ENCODE measurements at places on chromosomes 11 and 22.
A peak's percentile ranks its signal among the peaks of the same experiment; 100 is the strongest.

DNA sequence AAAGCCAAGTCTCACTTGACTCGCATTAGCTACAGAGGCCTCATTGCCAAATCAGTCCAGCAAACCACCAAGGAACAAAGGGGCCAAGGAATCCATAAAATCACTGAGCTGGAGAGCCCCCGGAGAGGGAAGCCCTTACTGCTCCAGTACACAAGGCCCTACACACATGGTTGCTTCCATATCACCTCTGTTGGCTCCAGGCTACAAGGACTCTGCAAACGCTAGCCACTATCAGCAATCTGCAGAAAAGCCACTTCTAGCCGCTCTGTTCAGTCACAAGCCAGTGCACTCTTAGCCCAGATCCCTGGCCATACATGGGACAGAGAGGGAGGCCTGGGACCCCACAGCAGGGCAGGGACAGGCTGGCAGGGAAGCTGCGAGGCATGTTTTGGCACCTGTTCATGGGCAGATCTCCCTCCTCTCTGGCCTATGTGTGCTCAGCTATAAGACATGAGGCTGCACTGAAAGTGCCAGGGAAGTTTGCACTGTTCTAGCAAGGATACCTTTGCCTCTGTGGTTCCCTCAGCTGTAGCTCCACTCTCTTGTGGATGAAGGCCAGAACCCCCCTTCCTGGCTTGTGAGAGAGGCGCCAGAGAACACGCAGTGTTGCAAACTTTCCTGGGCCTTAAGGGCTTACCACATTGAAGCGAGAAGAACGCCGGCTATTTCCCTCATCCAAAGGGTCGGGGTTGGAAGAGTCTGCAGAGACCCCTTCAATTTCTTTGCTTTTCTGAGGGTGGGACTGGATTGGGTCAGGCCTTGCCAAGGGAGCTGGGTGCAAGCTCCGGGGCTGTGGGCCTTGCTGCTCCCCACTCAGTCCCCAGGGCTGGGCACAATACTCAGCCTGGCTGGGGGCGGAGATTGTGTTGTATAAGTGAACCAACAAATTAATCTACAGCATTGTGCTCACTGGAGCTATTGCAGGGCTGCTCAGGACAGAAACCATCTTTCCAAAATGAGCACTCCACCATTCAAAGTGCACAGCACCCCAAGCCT, 108.7 kb upstream of the PITPNB start:
- DNase-seq, result no peak

DNA sequence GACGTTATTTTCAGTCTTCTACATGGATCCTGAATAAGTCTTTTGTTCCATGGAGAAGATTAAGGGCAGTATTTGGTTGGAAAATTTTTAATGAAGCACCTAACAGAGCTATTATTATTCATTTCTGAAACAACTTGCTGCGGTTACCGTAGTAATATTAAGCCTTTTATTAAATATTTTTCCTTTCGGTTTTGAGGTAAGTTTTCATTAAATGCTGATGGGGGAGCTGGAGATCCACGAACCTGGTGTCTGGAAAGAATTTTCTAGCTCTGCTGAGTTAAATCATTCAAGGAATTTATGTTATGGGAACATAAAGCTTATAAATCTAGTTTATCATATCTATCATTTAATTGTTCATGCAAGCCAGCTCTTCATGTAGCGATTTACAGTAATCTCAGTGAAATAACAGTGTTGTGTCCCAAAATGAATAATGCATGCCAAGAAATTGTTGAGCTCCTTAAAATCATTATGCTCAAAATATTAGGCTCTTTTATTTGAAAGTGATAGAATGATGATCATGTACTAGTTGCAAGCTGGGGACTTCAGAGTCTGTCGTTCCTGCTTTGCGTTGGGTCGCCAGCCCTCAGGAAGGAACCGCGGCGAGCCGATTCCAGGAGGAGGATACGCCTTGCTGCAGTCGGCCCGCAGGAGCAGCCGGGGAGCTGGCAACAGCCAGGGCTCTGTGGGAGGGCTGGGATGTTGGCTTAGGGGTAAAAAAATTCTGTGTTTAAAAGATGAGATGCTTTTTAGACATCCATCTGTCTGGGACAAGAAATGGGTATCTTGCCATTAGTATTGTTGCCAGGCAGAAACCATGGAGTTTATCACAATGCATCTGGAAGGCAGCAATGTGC, 83.1 kb downstream of the TBC1D22A start:
- DNase-seq, result no peak

- no peak for DNase-seq
Observed at GRCh38 chr11:45391168-45391850, 105.2 kb upstream of the SYT13 start.

GRCh38 chr22:19664951-19665783, 49.1 kb upstream of the SEPTIN5 start:
- no peak for DNase-seq

DNA sequence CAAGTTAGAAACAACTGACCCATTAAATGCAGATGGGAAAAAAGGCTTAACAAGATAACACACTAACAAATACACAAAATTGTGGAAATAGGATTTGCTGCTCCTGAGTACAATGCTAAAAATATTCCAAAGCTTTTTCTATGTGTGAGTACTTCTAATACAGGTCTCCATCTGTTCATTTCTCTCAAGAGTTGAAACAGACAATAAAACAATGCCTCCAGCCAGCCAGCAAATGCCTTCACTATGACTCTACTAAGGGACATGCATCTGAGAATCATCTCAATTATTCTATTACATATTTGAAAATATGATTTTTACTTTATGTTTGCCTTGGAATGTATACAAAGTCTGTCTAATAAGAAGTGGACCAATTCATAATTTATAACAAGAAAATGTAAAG, 119.0 kb downstream of the CADM1 start:
- peak; percentile 53 for DNase-seq

- DNase-seq, result no peak
Observed at GRCh38 chr11:55324500-55324899, 18.5 kb upstream of the OR4A16 start.

DNA sequence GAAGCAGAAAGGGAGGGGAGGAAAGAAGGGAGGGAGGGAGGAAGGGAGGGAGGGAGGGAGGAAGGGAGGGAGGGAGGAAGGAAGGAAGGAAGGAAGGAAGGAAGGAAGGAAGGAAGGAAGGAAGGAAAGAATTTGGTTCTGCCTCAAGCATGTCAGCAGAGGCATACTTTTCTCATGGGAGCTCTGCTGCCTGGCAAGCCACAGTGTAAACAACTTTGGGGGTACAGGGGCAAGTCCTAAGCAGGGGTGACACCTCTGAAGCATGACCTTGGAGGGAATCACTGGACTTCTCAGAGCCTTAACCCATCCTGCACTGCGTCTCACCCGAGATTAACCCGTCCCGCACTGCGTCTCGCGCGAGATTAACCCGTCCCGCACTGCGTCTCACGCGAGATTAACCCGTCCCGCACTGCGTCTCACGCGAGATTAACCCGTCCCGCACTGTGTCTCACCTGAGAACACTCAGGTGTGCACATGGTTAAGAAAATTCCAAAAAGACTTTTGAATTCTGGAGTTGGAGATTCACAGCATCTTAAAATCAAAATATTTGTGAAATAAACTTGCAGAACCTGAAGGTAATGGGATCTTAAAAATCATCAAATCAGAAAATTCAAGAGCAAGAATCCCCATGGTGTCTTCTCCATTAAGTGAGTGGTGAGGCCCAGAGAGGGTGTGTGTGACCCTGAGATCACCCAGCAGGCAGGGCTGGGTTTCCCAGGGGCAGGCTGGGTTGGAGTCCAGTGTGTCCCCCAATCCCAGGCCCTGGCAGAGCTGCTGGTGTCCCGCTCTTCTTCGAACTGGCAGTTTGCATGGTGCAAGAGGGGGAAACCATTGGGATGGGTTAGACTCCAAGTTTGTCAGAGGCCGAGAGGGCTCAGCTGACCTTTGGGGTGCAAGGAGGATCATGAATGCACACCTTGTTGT, 190.4 kb downstream of the MN1 start:
- DNase-seq, result no peak
